ENCODE measurements at places on chromosomes 6 and 20.

DNA sequence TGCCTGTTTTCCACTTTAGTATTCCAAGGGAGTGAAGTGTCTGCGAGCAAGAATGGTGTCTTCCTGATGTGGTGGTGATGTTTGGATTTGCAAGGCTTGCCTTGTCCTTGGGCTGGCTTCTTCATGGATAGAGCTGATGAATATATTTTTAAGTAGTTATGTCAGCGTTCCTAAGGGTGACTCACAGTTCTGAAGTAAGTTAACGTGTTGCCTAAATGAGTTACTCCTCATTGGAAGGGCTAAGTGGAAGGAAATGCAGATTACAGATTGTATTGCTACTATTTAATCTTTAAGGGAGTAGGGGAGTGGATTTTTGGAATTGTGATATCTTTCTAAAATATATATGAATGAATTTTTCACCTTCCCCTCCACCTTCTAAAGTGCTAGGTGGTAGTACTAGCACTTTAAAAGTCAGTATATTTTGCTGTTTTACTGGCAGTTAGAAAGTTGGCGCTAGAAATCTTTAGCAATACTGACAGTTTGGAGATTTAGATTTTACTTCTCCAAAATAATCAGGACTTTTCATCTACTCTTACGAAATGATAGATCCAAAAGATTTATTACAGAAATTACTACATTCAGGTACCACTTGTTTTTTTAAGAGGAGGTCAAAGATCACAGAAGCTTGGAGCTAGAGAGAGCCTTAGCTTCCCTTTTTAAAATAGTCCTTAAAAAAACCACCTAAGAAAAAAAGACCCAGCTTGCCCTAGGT is 197.4 kb downstream of the JARID2 start:
- no peak for DNase-seq

DNA sequence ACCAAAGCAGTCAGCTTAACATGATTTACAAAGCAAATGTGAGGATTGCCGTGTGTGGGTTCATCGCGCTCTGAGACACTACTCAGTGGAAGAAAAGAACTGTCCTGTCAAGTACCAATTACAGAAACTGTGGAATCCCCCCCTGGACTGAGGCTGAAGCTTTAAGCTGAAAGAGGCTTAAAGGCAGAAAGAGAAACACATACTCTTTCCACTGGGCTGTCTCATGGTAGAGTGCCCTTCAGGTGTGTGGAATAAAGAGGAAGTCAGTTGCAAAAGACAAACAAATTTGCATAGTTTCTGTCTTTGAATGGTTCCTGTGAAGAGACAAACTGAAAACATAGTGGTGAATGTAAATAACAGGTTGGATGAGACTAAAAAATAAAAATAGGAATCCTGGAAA is 560.4 kb upstream of the SYNCRIP start:
- no peak for DNase-seq

DNA sequence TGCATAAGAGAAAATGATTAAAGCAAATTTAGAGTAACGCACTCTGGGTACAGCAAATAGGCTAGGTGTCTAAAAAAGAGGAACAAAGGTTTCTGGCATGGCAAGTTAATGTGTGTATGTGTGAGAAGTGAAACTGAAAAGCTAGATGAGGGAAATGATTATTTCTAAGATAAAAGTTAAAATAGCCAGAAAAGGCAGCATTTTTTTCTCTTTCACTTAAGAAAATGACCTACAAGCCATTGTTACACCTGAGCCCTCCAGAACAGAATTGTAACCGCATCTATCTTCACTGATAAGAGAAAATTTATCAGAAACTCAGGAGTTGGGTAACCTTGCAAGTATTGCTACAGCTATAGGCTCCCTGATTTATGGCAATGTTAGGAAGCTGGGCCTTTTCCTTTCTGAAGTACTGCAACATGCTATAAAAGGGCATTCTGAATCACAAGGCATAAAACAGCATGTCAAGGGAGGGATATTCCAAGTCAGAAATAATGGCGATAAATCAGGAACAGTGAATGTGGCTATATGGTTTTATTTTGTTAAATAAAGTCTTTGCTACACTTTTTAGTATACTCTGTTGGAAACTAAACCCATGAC is 395.3 kb downstream of the TBC1D32 start:
- DNase-seq = no peak

DNA sequence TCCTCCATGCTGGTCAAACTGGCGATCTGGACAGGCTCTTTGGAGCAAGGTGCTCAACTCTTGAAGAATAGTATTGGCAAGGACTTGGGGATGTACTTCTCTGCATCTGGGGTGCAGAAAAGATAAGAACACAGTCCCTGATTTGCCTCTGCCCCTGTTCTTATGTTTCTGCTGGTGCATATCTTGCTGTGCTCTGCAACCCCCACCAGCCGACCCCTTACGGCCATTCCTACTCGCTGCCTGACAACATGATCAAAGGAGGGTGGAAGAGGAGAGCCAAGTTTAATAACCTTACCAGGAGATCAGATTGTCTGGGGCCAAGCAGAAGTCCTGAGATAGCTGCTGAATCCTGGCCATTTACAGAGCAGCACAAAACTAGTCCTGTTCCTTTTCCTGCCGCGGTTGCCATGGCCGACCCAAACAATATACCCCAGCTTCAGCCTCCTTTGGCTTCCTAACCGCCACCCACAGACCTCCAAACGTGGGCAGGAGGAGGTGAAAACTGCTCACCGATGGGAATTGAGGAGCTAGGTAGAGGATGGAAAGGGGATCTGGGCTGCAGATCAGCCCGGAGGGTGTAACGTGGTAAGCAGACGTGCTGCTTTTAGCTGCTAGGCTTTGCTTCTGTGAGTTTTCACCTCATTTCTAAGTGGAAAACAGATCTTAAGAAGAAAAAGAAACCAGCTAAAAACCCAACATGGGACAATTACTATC is 60.9 kb downstream of the ATXN1 start:
- peak; percentile 54 for DNase-seq

- no peak for DNase-seq
Measured at GRCh38 chr6:16236631-16237199, 1.7 kb upstream of the GMPR start.
